ENCODE measurements at places on chromosomes 2 and 18. TPM values are rescaled to one million over a fixed set of nuclear protein-coding genes. Genes with fewer than 3 reads are reported as not detected.

Gene EVX2
- total RNA-seq: not detected

Gene NOL4
- not detected for total RNA-seq

Gene TUBA4B
- total RNA-seq: not detected

Gene CNGA3
- under 0.01 TPM for total RNA-seq

Data from fibroblast of lung (primary cell).